Fibroblast of skin of abdomen (primary cell): ENCODE measurements at places on chromosomes 3 and 15.

DNA sequence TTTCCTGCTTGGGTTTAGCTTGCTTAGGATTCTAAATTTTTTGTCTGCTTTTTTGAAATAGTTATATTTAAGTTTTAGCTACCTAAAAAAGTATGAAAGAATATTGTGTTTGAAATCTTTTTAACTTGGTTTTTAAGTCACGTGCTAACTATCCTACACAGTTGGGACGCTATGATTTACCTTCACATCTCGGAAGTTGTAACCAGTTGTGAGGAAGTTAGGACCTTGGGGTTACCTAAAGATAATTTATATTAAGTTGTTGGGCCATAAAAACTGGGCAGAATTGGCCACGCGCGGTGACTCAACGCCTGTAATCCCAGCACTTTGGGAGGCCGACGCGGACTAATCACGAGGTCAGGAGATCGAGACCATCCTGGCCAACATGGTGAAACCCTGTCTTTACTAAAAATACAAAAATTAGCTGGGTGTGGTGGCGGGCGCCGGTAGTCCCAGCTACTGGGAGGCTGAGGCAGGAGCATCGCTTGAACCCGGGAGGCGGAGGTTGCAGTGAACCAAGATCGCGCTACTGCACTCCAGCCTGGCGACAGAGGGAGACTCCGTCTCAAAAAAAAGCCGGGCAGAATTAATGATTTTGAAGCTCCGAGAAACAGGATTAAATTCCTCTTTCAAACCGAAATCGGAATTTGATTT is 1.0 kb downstream of the ZFAND6 start:
- DNase-seq: peak; percentile 32

DNA sequence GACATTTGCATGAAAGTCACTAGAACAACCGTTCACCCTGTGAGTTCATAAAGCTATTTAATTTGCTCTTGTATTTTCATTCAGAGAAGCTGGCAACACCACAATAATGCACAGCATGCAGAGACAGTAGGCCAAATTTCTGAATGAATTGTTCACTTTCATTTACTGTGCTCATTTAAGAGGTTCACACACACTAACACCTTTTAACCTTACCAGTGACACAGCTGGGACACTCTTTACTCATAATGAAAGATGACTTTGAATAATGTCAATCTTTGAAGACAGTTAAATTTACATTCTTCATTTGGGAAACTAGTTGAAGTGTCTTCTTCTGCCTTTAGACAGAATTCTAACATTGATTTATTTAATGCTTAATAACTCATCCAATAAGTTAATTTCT is 95.7 kb downstream of the ROBO1 start:
- no peak for DNase-seq

DNA sequence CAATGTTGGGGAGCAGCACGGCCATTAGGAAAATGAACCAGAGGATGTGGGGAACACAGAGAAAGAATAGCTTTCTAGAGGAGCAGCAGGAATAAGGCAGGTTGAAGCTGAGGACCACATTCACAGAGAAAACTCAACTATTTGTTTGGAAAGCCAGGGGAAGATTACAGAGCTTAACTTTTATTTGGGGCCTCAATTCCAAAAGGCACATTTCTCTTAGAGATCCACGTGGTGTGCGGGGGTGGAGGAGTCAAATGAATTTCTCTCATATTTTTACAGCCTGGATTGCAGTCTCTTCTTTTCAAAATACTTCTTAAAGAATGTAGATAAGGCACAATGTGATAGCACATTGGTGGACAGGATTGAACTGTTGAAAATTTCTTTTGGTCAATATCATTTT is 253.7 kb downstream of the ROBO1 start:
- DNase-seq: no peak

DNA sequence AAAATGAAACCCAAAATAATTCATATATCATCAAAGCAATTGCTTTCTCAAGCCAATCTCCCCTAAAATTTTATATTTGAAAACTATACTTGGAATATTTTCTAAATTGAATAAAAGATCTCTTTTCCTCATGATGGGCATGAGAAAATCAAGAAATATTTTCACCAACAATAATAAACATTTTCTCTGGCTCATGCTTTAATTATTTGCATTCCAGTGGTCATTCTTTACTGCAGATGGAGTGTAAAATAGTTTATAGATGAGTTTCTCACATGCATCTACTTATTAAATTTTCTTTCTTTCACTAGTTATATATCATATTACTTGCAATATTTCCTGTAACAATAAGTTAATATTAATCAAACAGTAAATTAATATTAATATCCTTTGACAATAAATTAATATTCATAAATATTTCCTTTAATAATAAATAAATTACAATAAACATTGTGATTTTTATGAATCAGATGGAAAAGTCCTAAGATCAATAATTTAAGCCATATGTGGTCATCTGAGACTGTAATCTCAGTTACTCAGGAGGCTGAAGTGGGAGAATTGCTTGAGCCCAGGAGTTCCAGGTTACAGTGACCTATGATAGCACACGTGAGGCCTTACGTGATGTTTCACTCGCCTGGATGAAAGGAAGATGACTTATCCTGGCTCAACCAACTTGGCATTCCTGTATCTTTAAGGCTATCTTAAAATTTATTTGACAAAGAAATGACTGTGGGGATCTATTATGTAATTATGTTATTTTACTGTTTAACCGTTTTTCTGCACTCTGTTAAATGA is 958.8 kb downstream of the ZPLD1 start:
- peak; percentile 70 for DNase-seq

- DNase-seq: no peak
Observed at GRCh38 chr3:47092090-47092489, 71.8 kb downstream of the SETD2 start.

GRCh38 chr3:156304406-156304805 is 184.0 kb downstream of the KCNAB1 start:
- peak; percentile 44 for DNase-seq

- DNase-seq: no peak
Observed at GRCh38 chr3:172640751-172641150, 70.1 kb downstream of the NCEH1 start.

DNA sequence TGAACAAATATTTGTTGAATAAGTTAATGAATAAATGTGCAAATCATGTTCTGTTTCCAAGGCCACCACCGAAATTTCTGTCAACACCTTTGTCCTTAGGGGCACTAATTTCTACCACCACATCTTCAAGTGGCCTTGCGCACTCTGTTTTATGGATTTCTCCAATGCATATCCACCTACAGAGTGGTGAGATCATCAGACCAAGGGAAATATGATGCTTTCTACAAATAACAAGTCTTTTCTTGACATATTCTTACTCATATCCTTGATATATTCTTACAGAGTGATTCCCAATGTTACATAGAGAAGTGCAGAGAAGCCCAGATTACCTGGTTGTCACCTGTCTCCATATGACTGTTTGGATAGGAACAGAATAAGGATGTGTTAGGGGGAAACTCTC is 36.1 kb upstream of the TMCO5A start:
- DNase-seq: no peak

- no peak for DNase-seq
Observed at GRCh38 chr3:151169262-151169947, 33.6 kb downstream of the GPR171 start.

- no peak for DNase-seq
Observed at GRCh38 chr15:78625606-78626280, 4.9 kb upstream of the CHRNA3 start.

DNA sequence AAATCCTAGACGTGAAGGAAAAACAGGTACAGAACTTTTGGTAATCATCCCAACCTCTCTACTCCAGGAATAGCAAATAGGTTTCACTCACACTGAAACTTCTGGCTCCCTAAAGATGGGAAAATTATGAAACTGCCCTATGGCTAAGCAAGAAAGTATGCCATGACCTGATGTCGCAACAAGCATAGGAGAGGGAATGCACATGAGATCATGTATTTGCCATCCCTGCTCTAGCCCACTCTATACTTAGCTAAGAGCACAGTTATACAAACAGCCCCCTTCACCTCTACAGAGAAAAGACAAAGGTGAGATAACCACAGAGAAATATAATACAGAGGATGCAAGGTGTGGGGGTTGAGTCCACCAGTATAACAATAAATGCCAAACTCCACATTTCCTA is 102.7 kb downstream of the TBC1D5 start:
- DNase-seq: peak; percentile 91

DNA sequence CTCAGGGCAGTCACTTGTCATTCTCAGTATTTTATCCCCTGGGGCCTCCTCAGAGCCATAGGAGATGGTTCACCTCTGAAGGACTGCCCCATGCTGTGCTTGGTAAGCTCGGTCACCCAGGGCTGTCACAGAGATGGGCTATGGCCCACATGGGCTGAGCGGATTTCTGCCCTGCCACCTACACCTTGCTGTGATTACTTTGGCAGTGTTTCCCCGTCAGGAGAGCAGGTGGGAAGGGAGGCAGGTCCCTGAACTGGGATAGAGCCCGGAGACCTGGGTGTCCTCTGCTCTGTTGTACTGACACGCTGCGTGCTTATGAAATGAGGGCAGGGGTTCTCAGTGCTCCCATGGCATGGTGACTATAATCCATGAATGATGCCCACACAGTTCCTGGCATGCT is 48.9 kb downstream of the APBA2 start:
- DNase-seq: no peak

- peak; percentile 38 for DNase-seq
Observed at GRCh38 chr15:58932710-58933280, 684 bp downstream of the SLTM start.

GRCh38 chr15:68655686-68656437 is 77.1 kb downstream of the CORO2B start:
- no peak for DNase-seq

DNA sequence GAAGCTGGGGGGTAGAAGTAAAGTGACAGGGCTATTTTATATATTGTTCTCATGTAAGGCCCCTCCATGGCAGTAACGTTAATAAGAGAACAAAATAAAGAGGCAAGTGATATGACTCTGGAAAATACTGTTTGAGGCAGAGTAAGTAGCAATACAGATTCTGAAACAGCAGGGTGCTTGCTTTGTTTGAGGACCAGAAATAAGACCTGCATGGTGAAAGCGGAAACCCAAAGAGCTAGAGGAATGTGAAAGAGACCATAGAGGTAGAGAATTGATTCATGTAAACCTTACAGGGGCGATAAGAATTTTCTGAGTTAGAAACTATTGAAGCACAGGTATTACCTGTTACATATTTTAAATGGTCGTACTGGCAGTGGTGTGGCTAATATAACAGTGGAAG is 1517.1 kb downstream of the SI start:
- DNase-seq: no peak

DNA sequence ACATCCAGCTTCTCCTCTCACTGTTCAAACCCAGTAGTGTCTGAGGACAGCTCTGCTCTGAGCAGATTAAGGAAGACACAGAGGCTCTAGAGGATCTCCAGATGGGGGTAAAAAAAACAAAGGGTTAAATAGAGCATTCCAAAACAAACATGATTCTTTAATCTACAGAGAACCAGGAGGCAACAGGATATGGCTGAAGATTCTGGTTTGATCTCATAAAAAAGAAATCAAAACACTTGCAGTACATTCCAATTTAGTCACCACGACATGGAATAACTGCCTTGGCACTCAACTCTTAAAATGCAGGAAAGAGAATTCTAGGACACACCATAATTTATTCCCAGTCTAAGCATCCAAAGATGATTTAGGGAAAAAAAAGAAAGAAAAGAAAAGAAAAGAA is 32.0 kb downstream of the TM4SF4 start:
- DNase-seq: peak; percentile 49

- DNase-seq: no peak
Observed at GRCh38 chr3:15755181-15755580, 42.6 kb downstream of the ANKRD28 start.

DNA sequence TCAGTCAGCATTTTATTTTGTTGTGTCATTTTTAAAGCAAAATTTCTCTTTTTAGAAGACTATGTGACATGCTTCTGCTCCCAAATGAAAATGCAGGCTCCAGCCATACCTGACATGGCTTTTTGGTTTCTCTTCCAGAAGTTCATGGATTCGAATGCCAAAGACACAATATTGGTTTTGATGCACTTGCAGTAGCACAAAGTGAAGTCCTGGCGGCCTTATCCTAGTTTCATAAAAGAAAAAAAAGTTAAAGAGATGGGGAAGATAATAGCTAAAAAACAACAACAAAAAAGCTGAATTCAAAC is 62.7 kb downstream of the NR2F2 start:
- DNase-seq: no peak

DNA sequence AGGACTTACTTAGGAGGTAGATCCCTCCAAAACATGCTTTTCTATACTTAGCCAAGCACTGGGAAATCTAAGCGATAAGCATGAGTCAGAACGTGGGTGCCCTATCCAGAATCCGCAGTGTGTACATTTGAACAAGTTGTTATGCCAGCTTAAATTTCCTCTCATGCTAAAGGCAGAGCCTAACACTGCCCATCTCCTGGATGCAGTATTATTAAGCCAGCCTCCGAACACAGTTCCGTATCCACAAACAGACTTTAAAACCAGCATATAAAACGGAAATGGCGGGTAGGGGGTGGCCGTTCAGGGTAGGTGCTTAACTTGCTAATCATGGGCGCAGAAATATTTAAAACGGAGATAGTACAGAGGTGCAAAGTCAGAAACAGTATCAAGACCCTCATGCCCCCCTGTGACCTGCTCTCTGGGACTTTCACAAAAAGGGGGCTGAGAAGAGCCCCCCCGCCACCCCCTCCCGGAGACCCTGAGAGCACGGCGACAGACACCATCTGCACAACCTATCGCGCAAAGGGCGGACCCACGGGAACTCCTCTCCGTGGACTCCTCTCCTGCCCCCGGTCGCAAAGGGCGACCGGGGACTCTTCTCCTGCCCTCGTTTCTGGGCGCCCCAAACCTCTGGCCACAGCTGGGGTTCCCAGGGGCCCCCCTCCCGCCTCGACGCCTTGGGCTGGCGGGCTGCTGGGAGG is 889 bp upstream of the LRRIQ4 start:
- peak; percentile 57 for DNase-seq

GRCh38 chr3:133745981-133746711 is at the start of gene TF:
Gene TF (plus strand): TSS chr3:133746393. CDS start chr3:133746441, 48 bp downstream.
- no peak for DNase-seq
